ENCODE measurements at places on chromosomes 1 and 21.

GRCh38 chr1:64393790-64394189 is 76.1 kb upstream of the CACHD1 start:
- no peak for DNase-seq

DNA sequence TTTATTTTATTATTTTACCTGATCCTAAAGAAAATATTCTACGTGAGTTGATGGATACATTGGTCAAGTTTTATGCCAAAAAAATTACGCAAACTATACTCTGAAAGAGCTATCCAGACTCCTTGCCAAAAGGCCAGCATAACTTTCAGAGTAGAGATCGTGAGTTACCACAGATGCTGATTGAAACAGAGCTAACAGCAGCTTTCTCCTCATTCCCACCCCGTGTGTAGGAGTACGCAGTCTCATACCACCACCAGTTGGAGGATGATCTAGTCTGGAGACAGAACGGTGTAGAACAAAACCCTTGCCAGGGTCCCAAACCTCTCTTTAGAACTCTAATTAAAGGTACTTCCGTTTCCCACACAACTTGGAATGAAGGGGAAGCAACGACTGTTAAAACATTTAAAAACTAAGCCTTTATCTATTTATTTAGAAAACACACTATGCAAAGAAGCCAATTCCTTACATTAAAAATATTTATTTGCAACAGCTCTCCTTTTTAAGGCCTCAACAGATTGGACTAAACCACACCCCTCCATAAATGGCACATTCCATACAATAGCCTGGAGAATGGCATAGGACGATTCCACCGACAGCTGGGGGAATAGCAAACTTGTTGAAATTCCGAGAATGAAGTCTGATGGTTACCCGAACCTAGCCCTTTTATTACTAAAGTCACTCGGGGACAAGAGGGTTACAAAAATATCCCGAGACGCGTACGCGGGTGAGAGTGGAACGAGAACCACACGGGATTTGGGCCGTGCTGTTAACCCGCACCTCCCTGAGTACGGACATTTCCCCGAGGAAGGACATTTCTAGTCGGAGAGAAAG is 1.4 kb downstream of the NUCKS1 start:
- DNase-seq, result peak; percentile 55

- no peak for DNase-seq
These were observed 5.8 kb upstream of the ANKRD13C start for GRCh38 chr1:70360321-70360720.

DNA sequence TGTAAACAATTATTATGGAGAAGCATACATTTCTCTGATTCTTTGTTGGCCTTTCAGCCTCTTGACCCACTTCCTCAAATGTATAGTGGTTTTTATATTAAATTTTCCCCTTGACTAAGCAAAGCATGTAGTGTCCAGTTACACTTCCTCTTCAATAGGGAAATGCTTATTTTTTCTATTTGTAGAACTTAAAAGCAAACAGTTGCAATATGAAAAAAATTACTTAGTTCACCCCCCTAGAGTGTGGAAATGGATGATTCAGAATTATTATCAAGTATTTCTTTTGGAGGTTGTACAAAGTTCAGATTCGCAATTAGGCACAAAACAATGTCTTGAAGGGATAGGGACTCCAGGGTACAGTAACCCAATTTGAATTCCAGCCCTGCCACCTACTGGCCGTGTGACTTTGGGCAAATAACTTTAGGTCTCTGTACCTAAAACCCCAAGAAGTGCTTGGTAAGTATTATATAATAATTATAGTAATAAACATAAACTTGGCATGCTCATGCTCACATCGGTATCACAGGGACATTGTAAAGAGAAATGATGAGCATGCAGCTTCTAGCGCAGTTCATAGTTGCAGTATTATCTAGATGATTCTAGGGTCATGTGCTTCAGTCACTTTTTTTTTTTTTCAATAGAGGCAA is 28.6 kb upstream of the IFNGR2 start:
- peak; percentile 59 for DNase-seq
